Activated CD4-positive, alpha-beta T cell treated with anti-CD3 and anti-CD28 coated beads, Interleukin-2, amount 50 U/mL, for 4 hours (primary cell): ENCODE measurements at places on chromosomes 7 and 10.
A peak's percentile ranks its signal among the peaks of the same experiment; 100 is the strongest.

GRCh38 chr10:82821043-82821442 lies 946.0 kb downstream of the NRG3 start:
- no peak for DNase-seq

GRCh38 chr10:52121688-52122087 lies 192.4 kb upstream of the DKK1 start:
- DNase-seq, result no peak

GRCh38 chr10:118570591-118570990 lies 24.9 kb downstream of the PRLHR start:
- no peak for DNase-seq

GRCh38 chr10:52485462-52485861 lies 171.4 kb downstream of the DKK1 start:
- DNase-seq, result no peak

DNA sequence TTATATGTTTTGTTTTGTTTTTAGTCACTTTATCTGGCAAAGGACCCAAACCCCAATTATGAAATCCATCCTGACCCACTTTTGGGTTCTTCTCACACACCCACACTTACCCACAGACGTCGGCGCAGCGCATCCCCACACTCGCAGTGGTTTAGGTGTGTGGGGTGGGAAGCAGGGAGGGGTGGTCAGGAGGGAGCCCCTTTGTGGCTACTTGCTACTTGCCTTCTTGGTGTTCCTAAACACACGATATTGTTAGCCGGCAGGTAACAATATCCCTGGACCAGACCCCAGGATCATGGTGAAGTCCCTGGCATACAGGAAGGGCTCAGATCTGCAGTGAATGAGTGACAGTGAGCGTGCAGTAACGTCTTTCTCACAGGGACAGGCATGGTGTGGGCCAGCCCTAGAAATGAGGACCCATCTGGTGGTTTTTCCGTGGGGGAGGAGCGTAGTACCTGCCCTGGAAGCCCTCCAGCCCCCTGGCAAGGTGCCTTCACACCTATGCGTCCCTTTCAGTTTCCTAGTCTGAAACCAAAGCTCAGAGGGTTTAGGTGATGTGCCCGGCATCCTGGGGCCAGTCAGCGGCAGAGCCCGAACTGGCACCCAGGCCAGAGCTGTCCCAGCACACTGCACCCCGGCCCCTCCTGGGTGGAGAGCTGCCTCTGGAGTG lies 4.4 kb downstream of the SPOCK2 start:
- DNase-seq, result peak; percentile 53

- DNase-seq, result no peak
These were observed 102.5 kb upstream of the APBB1IP start for GRCh38 chr10:26335574-26336093.

DNA sequence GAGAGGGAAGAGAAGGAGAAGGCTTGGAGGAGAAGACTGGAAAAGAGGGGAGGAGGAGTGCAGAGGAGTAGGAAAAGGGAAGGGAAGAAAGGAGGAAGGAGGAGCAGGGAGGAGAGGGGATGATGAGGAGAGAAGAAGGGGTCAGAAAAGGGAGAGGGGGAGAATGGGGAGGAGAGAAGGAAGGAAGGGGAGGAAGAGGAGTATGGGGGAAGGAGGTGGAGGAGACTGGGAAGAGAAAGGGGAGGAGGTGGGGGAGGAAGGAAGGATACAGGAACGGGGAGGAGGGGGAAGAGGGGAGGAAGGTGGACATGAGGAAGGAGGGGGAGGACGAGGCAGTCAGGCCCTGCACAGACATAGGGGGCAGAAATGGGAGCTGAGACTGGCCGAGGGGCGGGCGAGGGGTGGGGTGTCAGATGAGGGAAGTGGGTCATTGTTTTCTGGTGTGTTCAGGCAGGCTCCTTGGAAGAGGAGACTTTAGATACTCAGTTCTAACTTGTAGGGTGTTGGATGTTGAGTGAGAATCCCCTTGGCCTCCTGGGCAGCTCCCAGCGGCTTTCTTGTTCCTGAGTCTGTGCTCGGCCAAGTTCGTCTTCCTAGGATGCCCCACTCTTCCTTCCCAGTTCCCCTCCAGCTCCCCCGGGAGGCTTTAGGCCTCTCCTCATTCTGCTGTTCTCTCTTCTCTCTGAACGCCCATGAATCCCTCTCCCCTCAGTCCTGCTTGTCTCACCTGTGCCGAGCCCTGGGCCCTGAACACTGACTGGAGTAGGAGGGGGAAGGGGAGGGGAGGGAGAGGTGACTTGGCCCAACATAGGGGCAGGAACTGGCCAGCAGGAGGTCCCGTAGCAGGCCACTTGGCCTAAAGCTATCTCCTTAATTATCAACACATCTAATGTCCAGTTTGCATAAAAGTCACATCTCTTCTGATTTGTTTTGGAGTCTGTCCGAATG lies 12.8 kb upstream of the CRHR2 start:
- DNase-seq, result no peak

DNA sequence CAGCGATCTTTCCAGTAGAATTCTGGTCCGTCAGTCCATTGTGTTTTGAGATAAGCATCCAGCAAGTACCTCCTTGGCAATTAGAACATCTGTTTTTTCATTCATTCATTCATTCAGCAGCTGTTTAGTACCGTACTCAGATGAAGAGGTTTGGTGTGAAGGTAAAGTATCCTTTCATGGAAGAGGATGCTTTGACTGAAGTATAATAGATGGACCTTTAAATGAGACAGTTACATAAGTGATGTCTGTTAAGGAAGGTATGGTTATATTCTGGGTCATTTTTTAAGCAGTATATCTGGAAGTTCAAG lies 1.2 kb downstream of the MAPK8 start:
- no peak for DNase-seq

- DNase-seq, result no peak
These were observed 1.9 kb upstream of the INSYN2A start for GRCh38 chr10:127198307-127198706.

GRCh38 chr10:69677985-69678654 lies 48.1 kb downstream of the FAM241B start:
- DNase-seq, result no peak

DNA sequence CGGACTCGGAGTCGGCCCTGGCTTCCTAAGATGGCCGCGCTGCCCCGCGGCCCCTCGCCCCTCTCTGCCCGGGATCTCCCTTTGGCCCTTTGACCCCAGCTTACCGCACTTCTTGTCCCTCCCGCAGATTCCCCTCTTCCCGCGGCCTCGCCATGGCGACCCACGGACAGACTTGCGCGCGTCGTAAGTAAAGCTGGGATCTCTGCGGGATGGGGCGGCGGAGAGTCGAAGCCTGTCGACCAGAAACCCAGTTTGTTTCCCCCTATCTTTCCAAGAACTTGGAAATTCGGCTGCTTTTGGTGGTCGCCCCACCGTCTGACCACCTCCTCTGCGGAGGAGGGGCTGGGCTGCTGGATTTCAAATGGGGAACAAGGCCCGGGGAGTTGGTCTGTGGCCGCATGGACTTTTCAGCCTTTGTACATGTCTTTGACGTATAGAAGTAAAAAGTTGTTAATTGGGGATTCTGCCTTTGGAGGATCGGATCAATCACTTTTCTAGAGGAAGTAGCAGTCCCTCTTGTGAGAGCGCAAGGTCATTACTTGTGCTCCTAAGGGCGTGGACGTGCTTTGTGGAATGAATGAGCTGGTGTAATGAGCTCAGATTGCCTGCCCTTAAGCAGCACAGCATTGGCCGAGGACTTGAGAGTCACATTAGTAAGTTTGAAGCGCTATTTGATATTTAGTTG lies 553 bp downstream of the VDAC2 start:
- peak; percentile 32 for DNase-seq

DNA sequence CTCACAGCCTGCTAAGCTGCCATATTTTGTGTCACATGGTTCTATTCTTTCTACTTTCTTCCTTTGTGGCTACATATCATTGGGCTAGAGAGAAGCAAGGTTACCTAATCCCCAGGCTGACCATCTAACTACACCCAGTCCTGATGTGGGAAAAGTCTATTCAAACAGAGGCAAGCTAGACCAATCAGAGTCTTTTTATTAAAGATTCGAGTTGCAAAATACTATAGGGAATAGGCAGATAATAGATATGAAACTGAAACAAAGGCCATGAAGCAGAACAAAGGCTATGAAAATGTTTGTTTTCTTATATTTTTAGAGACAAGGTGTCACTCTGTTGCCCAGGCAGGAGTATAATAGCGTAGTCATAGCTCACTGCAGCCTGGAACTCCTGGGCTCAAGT lies 36.7 kb downstream of the MTERF1 start:
- DNase-seq, result no peak

GRCh38 chr7:115924411-115924810 lies 106.2 kb downstream of the TFEC start:
- DNase-seq, result no peak

GRCh38 chr7:50450590-50451032 lies 461 bp upstream of the FIGNL1 start:
- DNase-seq, result peak; percentile 25

DNA sequence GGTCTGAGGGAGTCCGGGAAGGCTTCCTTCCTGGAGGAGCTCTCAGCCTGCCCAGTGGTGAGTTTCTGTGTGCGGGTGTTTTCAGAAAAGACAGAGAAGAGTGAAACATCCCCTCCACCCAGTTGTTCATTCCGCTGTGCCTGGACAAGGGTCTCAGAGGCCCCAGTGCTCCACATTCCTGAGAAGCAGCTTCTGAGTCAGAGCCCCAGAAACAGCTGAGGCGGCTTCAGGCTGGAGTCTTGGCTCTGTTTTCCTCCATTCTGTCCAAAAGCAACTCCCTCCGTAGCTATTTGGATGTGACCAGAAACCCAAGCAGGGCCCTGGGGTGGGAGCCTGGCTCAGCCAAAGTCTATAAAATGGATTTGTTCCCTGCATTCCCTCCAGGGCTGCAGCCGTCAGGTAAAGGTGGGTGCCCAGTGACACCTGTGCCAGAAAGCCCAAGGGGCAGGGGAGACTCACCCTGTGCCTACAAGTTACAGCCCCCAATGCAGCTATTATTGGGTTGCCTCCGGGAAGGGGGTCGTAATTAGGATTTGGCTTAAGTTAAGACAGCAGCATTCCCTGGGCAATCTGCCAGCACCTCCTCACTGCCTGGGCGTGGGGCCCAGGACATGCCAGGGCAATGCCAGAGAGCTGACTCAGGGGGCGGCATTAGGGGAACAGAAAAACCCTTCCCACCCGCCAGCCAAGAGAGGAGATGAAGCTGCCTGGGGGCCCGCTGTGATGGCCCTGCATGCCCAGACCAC lies 13.1 kb upstream of the CAMK2G start:
- DNase-seq, result no peak

DNA sequence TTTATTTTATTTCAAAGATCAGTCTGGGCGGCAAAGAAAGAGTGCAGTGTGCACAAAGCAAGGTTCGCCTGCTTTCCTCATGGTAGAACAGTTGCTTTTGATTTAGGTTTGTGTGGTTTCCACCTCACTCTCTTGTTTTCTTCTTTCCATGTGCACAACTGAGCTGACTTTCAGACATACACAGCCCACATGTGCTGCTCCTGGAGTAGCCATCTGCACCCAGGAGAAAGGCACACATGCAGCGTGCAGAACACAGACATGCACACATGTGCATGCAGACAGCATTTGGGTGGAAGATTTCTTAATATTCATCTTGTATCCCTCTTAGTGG lies 302.1 kb downstream of the FZD1 start:
- no peak for DNase-seq

DNA sequence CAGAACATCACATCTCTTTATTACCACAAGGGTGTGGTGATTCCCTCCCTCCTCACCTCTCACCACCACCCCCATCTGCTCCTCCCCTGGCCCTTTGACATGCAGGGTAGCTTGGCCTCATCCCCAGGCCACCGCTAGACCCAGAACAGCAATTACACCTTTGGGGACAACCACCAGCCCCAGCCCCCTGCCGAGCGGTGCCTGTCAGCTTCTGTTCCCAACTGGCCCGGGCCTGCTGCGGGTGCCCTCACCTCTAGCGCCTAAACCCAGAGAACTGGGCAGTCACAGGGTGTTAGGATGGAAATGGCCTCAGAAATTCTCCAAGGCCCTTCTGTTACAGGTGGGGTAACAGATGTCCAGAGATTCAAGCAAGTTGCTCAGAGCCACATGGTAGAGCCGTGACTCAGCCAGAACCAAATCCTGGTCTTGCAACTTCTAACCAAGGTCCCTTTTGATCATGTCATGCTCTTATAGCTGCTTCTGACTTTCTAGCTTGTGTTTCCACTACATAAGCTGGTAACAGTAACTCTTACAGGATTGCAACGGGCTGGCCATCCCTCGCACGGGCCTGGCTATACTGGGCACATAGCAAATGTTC lies 78.0 kb downstream of the PRKAG2 start:
- DNase-seq, result no peak

- DNase-seq, result no peak
These were observed 13.0 kb downstream of the ESYT2 start for GRCh38 chr7:158816271-158816670.

DNA sequence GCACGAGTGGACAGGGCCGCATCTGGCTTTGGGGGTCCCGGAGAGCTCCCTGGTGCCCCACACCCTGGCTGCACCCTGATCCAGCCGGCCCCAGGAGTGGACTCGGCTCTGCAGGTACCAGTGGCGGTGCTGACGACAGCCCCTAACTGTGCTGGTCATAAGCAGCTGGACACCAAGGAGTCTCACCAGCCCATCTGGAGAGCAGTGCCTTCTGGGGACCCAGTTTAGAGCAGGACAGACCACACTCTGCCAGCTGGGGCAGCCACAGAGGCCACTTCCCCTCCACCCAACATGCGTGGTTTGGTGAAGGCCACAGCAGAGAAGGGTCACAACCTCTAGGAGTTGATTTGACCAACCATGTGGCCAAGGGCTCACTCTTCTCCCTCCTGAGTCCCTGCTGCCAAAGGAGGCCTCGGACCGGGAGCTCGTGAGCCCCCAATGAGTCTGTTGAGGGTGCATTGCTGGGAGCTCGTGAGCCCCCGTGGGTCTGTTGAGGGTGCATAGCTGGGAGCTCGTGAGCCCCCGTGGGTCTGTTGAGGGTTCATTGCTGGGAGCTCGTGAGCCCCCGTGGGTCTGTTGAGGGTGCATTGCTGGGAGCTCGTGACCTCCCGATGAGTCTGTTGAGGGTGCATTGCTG lies 16.0 kb upstream of the INPP5A start:
- no peak for DNase-seq

DNA sequence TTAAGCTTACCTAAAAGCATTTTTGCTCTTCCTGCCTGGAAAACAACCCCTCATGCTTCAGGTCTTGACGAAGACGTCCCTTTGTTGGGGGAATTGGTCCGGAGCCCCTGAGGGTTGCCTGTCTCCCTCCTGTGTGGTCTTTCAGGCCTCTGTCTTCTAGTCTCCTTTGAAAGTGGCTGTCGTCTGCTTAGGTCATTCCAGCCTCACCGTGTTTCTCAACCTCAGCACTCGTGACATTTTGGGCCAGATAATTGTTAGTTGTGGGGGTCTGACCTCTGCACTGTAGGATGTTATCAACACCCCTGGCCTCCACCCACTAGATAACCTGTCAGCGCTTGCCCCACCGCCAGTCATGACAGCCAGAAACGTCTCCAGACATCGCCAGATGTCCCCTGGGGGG lies 219.1 kb downstream of the TCF7L2 start:
- DNase-seq, result no peak

DNA sequence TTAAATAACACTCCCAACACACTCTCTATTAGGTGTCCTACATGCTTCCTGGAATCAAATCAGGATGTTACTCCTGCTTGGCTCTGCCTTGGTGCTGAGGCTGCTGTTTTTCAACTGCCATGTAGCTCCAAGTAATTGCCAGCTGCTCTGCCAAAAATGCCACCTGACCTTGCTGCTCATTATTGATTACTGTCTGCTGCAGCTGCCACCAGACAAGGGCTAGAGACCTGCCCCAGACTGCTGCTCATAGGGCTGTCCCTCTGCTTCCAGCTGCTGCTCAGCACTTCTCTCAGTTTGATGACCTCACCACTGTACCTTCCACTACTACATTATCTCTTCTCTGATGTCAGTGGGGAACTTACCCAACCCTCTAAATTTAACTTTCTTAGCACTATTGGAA lies 102.5 kb downstream of the PCLO start:
- no peak for DNase-seq
